ENCODE measurements at places on chromosomes 12 and 14.

GRCh38 chr12:25594376-25594775 lies 41.3 kb upstream of the LMNTD1 start:
- no peak for DNase-seq

GRCh38 chr12:45601390-45601789 lies 128.1 kb upstream of the ARID2 start:
- no peak for DNase-seq

DNA sequence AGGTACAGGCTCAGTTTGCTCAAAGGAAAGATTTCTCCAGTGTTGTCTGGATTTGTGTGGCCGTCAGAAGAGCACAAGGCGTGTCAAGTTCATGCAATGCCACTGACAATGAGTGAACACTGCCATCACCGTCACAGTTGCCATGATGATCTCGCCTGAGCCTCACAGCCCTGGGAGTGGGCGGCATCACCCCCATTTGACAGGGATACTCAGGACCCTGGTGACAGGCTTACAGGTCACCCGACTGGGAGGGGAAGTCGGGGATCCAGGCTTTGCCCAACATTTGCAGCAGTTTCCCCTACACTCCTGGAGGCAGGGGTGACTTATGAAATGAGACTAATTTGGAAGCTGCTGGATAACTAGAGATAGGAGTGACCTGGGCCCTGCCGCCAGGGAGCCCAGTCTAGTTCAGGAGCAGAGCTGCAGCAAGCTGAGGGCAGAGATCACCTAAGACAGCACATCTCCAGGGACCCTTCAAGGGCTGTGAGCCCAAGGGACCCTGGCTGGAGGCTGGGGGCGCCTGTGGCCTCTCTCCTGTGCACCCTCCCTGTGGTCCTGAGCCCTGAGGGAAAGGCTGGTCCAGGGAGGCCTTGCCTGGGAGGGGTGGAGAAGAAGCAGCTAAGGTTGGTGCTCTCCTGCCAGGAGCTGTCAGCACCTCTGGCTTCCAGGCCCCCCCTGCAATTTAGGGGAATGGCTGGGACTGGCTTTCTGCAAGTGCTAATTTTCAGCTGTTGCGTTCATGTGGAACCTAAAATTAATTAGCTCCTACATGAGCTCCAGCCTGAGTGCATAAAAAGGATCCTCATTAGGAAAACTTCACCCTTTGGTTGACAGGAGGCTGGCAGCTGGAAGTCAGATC lies 32.4 kb upstream of the BEGAIN start:
- no peak for DNase-seq

GRCh38 chr14:32021341-32021740 lies 55.8 kb upstream of the ARHGAP5 start:
- DNase-seq, result no peak

DNA sequence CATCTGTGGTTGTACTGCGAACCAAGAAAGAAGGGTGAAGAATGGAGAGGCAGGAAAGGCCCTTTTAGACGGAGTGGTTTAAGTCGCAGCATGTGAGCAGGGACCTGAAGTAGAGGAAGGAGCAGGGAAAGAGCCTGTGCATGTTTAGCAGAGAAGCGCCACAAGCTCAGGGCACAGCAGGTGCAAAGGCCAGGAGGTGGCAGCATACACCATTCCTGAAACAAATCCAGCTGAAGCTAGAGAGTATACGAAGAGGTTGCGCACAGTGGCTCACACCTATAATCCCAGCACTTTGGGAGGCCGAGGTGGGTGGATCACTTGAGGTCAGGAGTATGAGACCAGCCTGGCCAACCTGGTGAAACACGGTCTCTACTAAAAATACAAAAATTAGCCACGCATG lies 49.9 kb downstream of the HELB start:
- peak; percentile 41 for DNase-seq

GRCh38 chr14:96268431-96269358 lies 12.7 kb downstream of the BDKRB1 start:
- DNase-seq, result peak; percentile 98
